ENCODE measurements at places on chromosomes 2 and 18. TPM values are rescaled to one million over a fixed set of nuclear protein-coding genes. Genes with fewer than 3 reads are reported as not detected.

DNA sequence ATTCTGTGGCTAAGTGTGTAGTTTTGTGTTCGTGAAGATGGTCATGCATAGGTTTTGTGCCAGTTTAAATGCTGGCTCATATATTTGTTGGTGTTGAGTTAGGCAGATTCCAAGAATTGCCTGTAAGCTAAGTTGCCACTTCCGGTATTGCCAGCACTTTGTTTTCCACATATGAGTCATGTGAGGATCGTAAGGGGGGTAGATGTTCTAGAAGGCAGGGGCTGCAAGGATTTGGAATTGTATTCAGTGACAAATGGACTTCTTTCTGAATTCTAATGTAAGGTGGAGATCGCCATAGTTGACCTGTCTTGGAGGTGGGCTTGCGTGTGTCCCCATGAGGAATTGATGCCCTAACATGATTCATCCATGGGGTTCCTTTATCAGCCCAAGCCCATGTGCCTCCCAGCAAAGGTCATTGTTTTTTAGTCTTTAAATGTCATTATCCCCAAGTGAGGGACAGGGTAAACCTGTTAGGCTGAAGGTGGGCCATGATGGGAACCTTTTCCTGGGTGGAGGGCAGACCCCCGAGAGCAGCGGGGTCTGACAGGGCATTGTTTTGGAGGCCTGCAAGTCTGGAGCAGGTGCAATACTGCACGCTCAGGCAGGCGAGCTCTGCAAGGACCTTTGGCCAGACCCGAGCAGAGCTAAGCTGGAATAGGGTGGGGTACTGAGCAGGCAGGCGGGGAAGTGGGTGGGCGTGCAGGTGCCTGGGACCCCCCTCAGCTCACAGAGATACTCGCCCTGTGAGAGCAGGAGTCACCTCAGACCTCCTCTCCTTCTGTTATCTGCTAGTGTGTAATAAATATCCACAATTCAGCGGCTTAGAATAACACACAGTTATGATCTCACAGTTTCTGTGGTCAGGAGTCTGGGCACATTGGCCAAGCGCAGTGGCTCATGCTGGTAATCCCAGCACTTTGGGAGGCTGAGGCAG, 77.4 kb downstream of the LRRFIP1 start:
- H3K27ac ChIP-seq = peak overlapping the region; percentile 36
- H3K36me3 ChIP-seq = peaks cover 6% of the 10 kb centered on the region
- H3K4me1 ChIP-seq = peaks cover 47% of the 10 kb centered on the region
- no peaks in the 10 kb centered on the region for H3K27me3 ChIP-seq
- no peak for DNase-seq

- H3K27me3 ChIP-seq = no peaks in the 10 kb centered on the region
- no peaks in the 10 kb centered on the region for H3K36me3 ChIP-seq
- peak overlapping the region; percentile 86 for H3K27ac ChIP-seq
- peak; percentile 82 for DNase-seq
- H3K4me3 ChIP-seq = peak overlapping the region; percentile 46
Measured at GRCh38 chr2:23380562-23381065, 4.4 kb upstream of the KLHL29 start.

Gene MTCL1
- polyA plus RNA-seq = not detected

Gene TNFAIP6
- 1.3 TPM for polyA plus RNA-seq
